ENCODE measurements at places on chromosomes 2 and 18. TPM values are rescaled to one million over a fixed set of nuclear protein-coding genes. Genes with fewer than 3 reads are reported as not detected.

IL1RN gene
- total RNA-seq = 0.33 TPM

TUBA3E gene
- 47.1 TPM for total RNA-seq

DPYSL5 gene
- total RNA-seq = not detected

ERCC3 gene
- total RNA-seq = 22.4 TPM

EVA1A gene
- 0.41 TPM for total RNA-seq

MARS2 gene
- total RNA-seq = 7.2 TPM

CXCR1 gene
- 0.44 TPM for total RNA-seq

DSG4 gene
- not detected for total RNA-seq

DNA sequence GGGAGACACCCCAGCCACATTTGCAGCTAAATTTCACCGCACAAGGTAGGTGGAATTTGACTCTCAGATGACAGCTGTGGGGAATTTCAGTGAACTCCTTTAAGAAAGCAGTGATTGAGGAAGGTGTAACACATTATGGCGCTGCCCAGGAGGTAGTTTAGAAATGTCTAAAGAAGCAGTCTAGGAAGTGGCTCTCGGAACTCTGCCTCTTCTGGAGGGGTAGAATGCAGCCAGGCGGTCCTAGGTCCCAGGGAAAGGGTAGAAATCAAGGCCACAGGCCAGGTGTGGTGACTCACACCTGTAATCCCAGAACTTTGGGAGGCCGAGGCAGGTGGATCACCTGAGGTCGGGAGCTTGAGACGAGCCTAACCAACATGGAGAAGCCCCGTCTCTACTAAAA lies 179.0 kb upstream of the HAAO start:
- no peak for DNase-seq
- H3K27ac ChIP-seq = no peak overlapping the region
- no peaks in the 10 kb centered on the region for H3K27me3 ChIP-seq
- H3K36me3 ChIP-seq = no peaks in the 10 kb centered on the region
- no peak overlapping the region for H3K4me3 ChIP-seq

DNA sequence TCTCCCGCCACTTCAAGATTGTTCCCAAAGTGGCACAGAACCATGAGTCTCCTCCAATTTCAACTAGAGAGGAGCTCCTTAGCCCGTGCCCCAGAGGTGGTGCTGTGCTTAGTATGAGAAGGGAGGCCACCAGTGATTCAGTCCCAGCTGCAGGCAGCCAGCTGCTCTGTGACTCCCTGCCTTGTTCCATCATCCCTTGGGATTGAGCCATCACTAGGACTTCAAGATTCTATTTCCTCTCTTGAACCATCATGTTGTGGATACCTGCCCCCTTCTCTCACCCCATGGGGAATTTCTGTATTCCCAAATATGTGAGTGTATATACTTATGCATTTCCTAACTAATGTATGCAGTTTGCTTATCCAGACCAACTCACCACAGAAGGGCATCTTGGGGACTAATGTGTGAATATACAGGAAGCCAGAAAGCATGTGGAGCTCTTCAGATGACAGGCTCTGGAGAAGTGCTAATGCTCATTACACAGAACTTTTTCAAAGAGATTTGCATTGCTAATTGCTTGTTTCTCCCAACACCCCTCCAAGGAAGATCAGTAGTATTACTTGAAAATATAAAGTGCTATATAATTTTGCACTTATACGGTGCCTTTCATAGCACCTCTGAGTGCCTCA lies 111.0 kb upstream of the MAP3K20 start:
- H3K27ac ChIP-seq = no peak overlapping the region
- H3K27me3 ChIP-seq = no peaks in the 10 kb centered on the region
- H3K4me1 ChIP-seq = peaks cover 38% of the 10 kb centered on the region

GRCh38 chr2:78540255-78540654 lies 485.2 kb upstream of the REG3G start:
- DNase-seq = no peak
- H3K27ac ChIP-seq = no peak overlapping the region
- H3K27me3 ChIP-seq = no peaks in the 10 kb centered on the region
- no peak overlapping the region for H3K4me3 ChIP-seq
- no peaks in the 10 kb centered on the region for H3K36me3 ChIP-seq

DNA sequence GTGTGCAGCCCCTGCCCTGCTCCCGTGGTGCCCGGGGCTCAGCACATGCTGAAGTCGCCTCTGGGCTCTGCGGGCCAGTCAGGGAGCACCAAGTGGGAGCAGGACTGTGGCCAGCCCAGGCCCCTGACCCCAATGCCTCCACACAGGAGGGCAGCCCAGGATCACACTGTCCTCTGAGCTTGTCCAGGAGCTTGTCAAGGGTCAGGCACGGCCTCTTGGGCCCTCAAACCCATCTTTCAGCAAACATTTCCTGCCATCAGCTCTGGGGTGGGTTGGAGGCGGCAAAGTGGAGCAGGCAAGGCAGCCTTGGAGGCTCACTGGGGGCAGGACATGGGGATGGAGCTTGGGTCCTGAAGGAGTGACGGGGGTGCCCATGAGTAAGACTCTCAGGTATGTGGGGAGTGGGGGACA lies 10.3 kb downstream of the SNED1 start:
- peak overlapping the region; percentile 78 for H3K27ac ChIP-seq
- peaks cover 18% of the 10 kb centered on the region for H3K36me3 ChIP-seq
- peaks cover 38% of the 10 kb centered on the region for H3K4me1 ChIP-seq
- no peak overlapping the region for H3K4me3 ChIP-seq
- DNase-seq = no peak

DNA sequence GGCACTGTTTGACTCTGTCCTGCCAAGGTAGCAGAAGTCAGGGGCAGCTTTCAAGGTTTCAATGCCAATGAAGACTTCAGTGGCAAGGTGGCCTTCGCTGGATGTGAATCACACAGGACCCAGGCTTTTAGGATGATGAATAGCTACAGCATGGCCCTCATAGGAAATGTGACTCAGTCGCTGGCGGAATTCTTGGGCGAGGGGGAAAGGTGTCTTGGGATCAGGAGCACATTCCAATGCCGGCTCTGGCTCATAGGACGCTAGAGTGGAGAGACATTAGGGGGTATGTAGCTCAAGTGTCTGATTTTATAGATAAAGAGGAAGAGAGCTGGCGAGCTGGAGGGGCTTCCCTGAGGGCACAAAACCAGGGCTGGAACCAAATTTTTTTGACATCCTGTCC lies 68.6 kb downstream of the SMIM21 start:
- no peaks in the 10 kb centered on the region for H3K36me3 ChIP-seq
- no peak overlapping the region for H3K4me3 ChIP-seq
- H3K4me1 ChIP-seq = no peaks in the 10 kb centered on the region
- no peak overlapping the region for H3K27ac ChIP-seq
- no peak for DNase-seq

- no peak for DNase-seq
- no peaks in the 10 kb centered on the region for H3K27me3 ChIP-seq
- H3K36me3 ChIP-seq = peaks cover 36% of the 10 kb centered on the region
Observed at GRCh38 chr2:189783451-189783926, 650 bp downstream of the ORMDL1 start.

GRCh38 chr2:20421988-20422370 lies 24.9 kb upstream of the RHOB start:
- H3K27ac ChIP-seq = peak overlapping the region; percentile 75
- peak; percentile 97 for DNase-seq
- no peaks in the 10 kb centered on the region for H3K27me3 ChIP-seq

GRCh38 chr18:50569930-50570329 lies 10.0 kb downstream of the MAPK4 start:
- no peak overlapping the region for H3K27ac ChIP-seq
- no peak overlapping the region for H3K4me3 ChIP-seq
- no peak for DNase-seq
- no peaks in the 10 kb centered on the region for H3K4me1 ChIP-seq

- H3K4me3 ChIP-seq = no peak overlapping the region
- H3K4me1 ChIP-seq = no peaks in the 10 kb centered on the region
- H3K27me3 ChIP-seq = no peaks in the 10 kb centered on the region
- DNase-seq = no peak
- H3K27ac ChIP-seq = no peak overlapping the region
Observed at GRCh38 chr18:703213-703967, 9.0 kb downstream of the ENOSF1 start.

DNA sequence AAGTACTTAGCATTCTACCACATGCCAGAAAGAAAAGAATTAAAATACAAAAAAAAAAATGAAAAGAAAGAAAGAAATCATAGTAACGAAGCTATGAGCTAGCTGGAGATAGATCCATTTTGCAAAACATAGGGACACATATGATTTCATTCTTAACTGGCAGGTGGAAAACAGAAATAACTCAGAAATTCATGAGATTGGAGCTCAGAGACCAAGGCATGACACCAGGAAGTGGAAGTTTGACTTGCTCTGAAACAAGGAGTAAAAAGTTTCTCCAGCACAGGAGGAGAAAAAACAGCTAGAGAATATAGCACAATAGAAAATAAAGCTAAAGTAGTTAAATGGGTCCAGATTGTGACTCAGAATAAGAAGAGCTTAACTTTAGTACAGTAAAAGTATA lies 278.1 kb downstream of the ZEB2 start:
- no peak for DNase-seq
- H3K4me3 ChIP-seq = no peak overlapping the region
- no peaks in the 10 kb centered on the region for H3K36me3 ChIP-seq
- peaks cover 36% of the 10 kb centered on the region for H3K4me1 ChIP-seq

DNA sequence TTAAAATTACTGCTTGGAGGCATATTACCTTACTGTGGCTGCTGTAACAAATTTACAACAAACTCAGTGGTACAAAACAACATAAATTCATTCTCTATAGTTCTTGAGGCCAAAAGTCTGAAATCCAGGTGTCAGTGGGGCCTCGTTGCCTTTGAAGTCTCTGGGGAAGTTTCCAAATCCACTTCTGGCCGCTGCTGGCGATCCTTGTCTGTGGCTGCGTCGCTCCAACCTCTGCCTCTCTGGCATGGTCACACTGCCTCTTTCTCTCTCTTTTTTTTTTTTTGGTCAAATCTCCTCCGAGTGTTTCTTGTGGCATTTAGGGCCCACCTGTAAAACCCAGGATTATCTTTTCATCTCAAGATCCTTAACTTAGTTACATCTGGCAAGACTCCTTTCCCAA lies 182.8 kb downstream of the ST6GAL2 start:
- no peaks in the 10 kb centered on the region for H3K36me3 ChIP-seq
- DNase-seq = no peak
- H3K4me1 ChIP-seq = no peaks in the 10 kb centered on the region
- H3K4me3 ChIP-seq = no peak overlapping the region
- no peaks in the 10 kb centered on the region for H3K27me3 ChIP-seq

DNA sequence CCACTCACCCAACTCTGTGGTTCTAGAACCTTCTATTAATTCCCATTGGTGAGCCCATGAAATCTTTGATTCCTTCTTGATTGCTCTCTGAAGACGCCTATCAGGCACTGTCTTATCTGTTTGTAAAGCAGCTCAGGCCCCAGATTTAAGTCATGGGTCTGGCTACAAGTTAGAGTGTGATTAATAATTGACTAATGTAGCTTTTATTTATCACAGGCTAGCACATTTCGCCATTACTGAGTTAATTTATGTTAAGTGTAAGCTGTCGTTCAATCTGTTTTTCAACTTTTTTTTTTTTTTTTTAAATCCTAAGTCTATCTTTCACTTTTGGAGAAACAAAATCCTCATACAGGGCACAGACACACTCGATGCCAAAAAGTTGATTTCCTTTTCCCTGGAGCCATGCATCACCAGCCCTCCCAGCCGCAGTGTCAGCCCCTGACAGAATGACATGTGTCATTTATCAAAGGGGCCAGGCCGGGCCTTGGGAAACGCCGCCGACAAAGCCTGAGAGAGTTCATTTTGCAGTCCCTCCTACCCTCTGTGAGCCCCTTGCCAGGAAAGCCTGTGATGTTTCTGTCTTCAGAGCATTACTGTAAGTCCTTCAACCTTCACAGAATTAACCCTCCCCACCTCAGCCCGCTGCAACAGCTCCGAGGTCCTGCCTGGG lies 15.8 kb downstream of the TSHZ1 start:
- H3K4me3 ChIP-seq = peak overlapping the region; percentile 45
- H3K36me3 ChIP-seq = no peaks in the 10 kb centered on the region
- no peaks in the 10 kb centered on the region for H3K27me3 ChIP-seq
- peaks cover 79% of the 10 kb centered on the region for H3K4me1 ChIP-seq
- peak overlapping the region; percentile 66 for H3K27ac ChIP-seq
- DNase-seq = no peak

DNA sequence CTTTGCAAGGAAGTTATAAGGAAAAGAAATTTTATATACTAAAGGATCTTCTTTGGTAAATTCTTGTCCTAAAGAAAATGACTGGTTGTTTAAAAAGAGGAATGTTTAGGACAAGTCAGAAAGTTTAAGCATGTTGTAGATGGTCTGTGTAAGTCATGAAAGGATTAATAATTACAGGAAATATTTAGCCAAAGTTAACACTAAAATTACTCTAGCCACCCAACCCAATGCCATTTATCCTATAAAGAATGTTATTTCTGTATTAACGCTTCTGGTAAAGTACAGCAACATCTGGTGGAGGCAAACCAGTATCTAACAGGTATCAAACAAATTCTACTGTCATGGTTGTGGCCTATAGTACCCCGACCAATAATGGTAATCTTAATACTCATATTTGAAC lies 546.9 kb upstream of the PKDCC start:
- no peak overlapping the region for H3K4me3 ChIP-seq
- H3K36me3 ChIP-seq = no peaks in the 10 kb centered on the region
- no peak for DNase-seq
- no peaks in the 10 kb centered on the region for H3K4me1 ChIP-seq
- no peaks in the 10 kb centered on the region for H3K27me3 ChIP-seq

- H3K36me3 ChIP-seq = no peaks in the 10 kb centered on the region
- no peak overlapping the region for H3K27ac ChIP-seq
- H3K4me1 ChIP-seq = no peaks in the 10 kb centered on the region
- no peak overlapping the region for H3K4me3 ChIP-seq
- H3K27me3 ChIP-seq = no peaks in the 10 kb centered on the region
Observed at GRCh38 chr2:225104971-225105370, 62.7 kb upstream of the DOCK10 start.

GRCh38 chr2:17226941-17227490 lies 291.2 kb downstream of the RAD51AP2 start:
- DNase-seq = no peak
- no peaks in the 10 kb centered on the region for H3K36me3 ChIP-seq
- H3K4me3 ChIP-seq = no peak overlapping the region
- H3K27ac ChIP-seq = no peak overlapping the region
- no peaks in the 10 kb centered on the region for H3K27me3 ChIP-seq

DNA sequence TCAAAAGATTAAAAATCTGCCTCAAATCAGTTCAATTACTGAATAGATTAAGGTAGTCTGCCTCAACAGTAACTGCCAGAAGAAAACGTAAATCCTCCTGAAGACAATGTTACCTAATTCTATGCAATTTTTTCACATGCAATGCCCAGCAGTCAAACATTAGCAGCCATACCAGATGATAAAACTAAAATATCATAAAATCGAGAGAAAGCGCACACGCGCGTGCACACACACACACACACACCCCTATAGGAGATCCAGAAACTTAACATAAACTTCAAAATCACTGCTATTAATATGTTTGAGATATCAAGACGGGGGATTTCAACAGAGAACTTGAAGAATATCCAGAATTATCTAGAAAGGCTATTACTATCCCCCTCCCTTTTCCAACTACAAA lies 32.9 kb downstream of the ROCK2 start:
- H3K4me3 ChIP-seq = no peak overlapping the region
- no peak overlapping the region for H3K27ac ChIP-seq
- H3K27me3 ChIP-seq = no peaks in the 10 kb centered on the region
- H3K4me1 ChIP-seq = peaks cover 57% of the 10 kb centered on the region
- no peaks in the 10 kb centered on the region for H3K36me3 ChIP-seq

Data from left ventricle myocardium inferior (tissue), 1 donor.